ENCODE measurements at places on chromosomes 7 and 10. TPM values are rescaled to one million over a fixed set of nuclear protein-coding genes. Genes with fewer than 3 reads are reported as not detected.

DNA sequence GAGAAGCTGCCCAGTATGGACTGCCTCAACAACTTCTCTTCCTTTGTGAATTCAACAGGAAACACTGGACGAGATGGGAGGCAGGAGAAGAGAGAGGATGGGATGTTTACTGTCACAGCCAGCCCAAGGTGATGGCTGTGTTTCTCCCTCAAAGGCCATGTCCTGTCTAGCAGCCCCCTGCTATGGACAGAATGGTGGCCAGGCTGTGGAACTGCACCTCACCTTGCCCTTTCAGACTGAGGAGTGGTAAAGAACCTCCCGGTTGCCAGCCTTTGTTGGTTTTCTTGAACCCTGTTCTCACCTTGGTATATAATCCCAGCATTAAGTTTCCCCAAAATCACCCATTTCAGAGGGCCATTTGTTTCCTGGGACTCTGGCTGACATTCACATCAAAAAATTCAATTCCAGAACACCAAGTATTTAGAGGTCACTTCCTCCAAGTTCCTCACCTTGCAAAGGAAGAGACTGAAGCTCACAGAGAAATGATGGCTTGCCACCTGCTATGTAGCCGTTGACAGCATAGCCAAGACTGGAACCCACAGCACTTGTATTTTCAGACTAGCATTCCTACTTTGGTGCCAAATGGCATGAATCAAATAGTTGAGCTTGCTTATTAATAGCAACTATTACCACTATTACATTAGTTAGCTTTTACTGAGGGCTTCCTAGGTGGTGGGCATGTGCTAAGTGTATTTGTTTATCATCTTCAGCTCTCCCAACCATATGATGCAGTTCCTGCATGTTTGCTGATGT is 224.0 kb upstream of the GRB10 start:
- H3K27ac ChIP-seq: no peak overlapping the region
- H3K36me3 ChIP-seq: no peaks in the 10 kb centered on the region
- no peak overlapping the region for H3K4me3 ChIP-seq
- no peaks in the 10 kb centered on the region for H3K4me1 ChIP-seq
- H3K27me3 ChIP-seq: peaks cover 21% of the 10 kb centered on the region

The RBP3 gene
- total RNA-seq: not detected

- H3K27ac ChIP-seq: no peak overlapping the region
- no peaks in the 10 kb centered on the region for H3K27me3 ChIP-seq
- peaks cover 13% of the 10 kb centered on the region for H3K4me1 ChIP-seq
- H3K36me3 ChIP-seq: peaks cover 1% of the 10 kb centered on the region
- no peak overlapping the region for H3K4me3 ChIP-seq
- no peak for DNase-seq
Measured at GRCh38 chr10:43772171-43772570, 123.5 kb upstream of the ZNF32 start.

DNA sequence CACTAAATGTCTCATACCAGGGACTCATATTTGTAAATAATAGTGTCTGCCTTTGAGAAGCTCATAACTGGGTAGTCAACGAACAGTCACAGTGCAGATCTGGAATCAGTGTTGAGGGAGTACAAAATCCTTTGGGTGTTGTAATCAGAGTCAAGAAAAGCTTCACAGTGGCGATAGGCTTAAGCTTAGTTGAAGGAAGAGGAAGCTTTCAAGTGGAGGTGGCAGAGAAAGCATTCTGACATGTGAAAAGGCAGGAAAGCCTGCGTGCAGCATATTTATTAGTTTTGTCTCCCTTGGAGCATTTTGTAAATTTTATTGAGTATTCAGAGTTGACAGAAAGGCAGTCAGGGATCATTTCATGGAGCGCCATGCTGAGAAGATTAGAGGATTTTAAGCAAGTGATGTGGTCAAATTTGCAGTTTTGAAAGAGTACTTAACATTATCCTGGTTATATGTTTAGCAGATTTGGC is 104.9 kb downstream of the ADK start:
- H3K4me3 ChIP-seq: no peak overlapping the region
- H3K27ac ChIP-seq: no peak overlapping the region
- DNase-seq: no peak
- no peaks in the 10 kb centered on the region for H3K27me3 ChIP-seq
- no peaks in the 10 kb centered on the region for H3K36me3 ChIP-seq

The TMEM196 gene
- 0.55 TPM for total RNA-seq
